Activated CD8-positive, alpha-beta memory T cell treated with anti-CD3 and anti-CD28 coated beads for 1 hour (primary cell): ENCODE measurements at places on chromosomes 5 and 9.

DNA sequence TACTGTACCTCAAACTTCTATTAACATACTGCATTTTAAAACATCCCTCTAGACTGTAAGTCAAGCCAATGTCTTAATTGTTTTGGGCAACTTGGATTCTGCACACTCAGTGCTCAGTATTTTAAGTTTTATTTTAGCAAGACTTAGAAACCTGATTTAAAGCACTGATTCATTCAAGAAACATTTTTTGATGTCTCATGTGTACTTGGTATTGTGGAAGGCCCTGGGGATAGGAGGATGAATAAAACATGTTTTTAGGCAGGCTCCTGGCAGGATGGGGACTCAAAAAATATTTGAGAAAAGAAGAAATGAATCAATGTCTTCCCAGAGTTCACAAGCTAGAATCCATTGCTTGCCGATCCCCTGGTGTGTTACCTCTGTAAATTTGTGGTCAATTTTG, 334.0 kb upstream of the PUM3 start:
- DNase-seq = no peak

GRCh38 chr5:178546675-178547033, 43.5 kb downstream of the COL23A1 start:
- no peak for DNase-seq

- no peak for DNase-seq
These were observed 18.3 kb downstream of the RFX3 start for GRCh38 chr9:3507395-3508077.

DNA sequence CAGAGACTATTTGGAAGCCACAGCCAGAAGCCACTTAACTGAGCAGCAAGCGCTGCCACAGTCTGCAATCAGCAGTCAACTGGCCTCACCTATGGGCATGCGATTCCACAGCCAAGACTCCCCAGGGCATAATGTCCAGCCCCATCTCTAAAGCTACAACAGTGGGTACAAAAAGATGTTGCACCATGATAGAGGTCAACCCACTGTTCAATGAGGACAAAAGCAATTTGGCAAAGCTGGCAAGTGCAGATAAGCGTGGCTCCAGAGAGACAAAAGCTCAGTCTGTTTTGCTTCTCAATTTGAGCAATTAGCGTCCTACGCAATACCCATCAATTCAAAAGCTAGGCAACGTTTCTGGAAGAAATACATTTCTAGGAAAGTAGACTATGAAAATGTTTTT, 3.2 kb downstream of the TAS2R1 start:
- no peak for DNase-seq

GRCh38 chr5:118891252-118891651, 97.1 kb downstream of the DTWD2 start:
- no peak for DNase-seq

- no peak for DNase-seq
These were observed 24.7 kb downstream of the PSIP1 start for GRCh38 chr9:15485836-15486666.

GRCh38 chr9:36504156-36504555, 68.5 kb upstream of the MELK start:
- no peak for DNase-seq

DNA sequence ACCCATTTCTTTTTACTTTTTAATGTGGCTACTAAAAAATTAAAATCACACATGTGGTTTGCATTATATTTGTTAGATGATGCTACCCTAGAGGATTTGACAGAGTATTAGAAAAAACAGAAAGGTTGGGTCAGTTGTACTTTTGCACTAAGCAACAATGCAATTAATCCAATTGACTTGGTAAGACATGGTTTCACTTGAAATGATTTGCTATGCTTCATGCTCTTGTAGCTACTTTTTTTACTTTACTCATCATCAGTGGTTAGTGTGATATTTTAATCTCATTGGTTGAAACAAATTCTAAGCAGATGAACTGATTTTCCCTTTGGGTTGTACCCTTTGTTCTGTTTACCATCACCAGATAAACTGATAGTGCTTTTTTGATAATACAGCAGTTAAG, 39.4 kb downstream of the HMHB1 start:
- DNase-seq = no peak

- DNase-seq = no peak
These were observed 56.8 kb upstream of the XPA start for GRCh38 chr9:97753975-97754374.

GRCh38 chr9:98607787-98608186, 100.9 kb downstream of the GABBR2 start:
- DNase-seq = no peak

DNA sequence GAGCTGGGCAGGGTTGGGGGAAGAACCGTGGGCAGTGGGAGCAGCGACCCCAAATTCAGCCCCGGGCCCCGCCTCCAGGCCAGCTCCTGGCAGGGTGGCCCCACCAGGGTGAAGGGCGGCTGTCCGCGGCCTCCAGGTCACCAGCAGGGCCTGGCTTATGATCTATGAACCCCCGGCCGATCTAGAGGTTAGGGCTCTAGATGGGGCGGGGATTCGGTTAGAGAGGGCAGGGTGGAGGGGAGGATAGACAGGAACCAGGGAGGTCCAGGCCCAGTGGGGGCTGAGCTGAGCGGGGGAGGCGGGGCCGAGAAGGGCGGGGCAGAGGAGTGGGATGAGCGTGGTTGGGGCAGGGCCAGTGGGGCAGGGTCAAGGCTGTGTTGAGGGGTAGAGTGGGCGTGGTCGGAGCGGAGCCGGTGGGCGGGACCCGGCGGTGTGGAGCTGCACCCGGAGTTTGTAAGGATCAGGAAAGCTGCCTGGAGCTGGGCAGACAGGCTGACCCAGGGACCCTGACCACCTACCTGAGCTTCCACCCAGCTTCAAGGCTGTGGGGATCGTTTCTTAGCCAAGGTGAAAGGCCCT, 29.3 kb upstream of the OBP2B start:
- peak; percentile 17 for DNase-seq

DNA sequence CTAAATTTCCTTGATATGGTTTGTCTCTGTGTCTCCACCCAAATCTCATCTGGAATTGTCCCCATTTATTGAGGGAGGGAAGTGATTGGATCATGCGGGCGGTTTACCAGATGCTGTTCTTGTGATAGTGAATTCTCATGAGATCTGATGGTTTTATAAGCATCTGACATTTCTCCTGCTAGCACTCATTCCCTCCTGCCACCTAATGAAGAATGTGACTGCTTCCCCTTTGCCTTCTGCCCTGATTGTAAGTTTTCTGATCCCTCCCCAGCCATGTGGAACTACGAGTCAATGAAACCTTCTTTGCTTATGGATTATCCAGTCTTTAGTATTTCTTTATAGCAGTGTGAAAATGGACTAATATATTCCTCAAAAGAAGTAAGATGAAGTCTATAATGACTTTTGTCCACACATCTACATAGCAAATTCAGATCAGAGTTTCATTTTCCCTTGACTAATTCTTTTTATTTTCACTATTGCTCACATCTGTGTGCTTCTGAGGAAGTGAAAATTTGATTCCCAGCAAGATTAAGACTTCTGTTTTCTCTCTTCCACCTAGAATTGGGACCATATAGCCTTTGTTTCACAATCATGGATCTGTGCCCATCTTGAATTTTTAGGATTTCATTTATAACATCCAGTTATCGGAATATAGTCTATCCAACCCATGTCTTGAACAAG, 393.5 kb downstream of the DMAC1 start:
- no peak for DNase-seq

- DNase-seq = no peak
These were observed 18.4 kb upstream of the TRAF1 start for GRCh38 chr9:120944948-120945347.

DNA sequence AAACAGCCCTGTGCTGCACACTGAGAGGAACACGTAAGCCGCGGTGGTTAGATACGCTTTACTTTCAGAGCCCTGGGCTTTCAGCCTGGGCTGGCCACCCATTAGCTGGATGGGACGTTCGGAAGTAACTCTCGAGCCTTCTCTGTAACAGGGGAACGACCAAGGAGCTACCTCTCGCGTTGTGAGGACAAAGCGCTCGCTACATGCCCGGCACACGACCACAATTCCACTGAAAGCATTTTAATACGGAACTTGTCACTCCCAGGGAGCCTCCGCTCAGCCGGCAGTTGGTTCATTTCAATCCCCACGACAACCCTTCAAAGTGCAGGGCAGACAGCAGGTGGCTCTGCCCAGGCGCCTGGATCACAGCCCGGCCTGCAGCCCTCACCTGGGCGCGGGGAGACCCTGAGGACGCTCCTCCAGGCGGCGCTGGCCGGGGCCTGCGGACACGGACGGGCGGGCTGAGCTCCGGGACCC, 368 bp downstream of the SURF1 start:
- no peak for DNase-seq

- no peak for DNase-seq
These were observed 23.3 kb upstream of the ACO1 start for GRCh38 chr9:32360983-32361673.

DNA sequence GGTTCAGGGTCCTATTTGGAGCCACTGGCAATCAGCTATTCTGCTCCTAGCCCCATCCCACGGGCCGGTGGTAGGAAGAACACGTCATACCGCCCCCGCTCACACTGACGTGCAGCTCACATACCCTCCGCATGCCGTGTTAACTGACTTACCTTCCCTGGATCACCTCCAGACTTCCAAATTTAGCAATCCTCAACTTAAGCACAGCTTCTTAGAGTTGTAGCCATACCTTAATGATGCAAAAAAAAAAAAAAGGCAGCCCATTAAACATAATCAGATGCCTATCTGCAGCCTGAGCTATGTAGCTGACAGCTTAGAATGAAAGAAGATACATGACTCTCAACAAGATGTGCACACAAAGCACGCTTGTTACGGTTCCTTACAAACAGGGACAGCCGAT, 93.0 kb downstream of the IRX2 start:
- DNase-seq = no peak
